ENCODE measurements at places on chromosomes 6 and 20.

DNA sequence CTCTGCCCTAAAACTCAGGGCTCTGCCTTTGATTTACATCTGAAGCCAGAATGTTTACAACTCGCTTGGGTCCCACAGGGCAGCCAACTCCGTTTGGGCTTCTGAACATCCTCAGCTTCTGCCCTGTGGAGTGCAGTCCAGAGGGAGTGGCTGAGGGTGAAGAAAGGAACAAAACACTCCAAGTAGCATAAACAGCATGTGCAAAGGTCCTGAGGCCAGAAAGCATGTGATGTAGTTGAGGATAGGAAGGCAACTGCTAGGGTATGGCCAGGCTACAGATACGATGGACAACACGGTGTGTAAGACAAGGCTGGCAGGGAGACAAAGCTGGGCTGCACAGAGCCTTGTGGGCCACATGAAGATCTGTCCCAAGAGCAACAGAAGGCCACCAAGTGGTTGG, 12.5 kb downstream of the JAG1 start:
- no peak for DNase-seq

DNA sequence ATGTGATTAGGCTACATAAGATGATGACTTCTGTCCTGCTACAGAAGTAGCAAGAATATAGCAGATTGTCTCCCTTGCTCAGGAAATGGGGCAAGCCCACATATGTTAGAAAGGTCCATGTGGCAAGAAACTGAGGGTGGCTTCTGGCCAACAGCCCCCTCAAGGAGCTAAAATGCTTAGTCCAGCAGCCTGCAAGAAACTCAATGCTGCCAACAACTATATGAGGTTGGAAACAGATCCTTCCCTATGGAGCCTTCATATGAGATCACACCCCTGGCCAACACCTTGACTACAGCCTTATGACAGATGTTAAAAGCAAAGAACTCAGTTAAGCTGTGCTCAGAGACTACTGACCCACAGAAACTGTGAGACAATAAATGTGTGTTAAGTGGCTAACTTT, 22.1 kb downstream of the PTPRT start:
- DNase-seq, result no peak

GRCh38 chr6:124977067-124977908, 15.1 kb downstream of the RNF217 start:
- no peak for DNase-seq

- DNase-seq, result no peak
Observed at GRCh38 chr6:98014442-98015201, 731.6 kb upstream of the MMS22L start.

DNA sequence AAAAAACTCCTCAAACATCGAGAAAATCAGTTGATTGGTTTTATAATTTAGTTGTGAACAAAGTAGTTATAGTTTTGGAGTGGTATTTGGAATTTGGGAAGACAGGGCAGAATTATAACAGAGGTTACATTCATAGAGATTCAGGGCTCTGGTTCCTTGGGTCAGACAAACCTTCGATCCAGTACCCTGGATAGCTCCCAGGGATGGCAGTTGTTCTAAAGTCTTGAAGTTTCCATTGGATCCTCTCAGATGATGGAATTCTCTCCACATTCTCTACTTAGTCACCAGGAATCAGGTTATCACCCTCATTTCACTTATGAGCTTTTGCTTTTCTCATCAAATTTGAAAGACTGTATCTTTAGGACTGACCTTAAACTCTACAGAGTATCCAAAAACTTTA, 285.1 kb downstream of the CENPW start:
- DNase-seq, result no peak

GRCh38 chr20:46230801-46231282, 77.5 kb downstream of the CDH22 start:
- no peak for DNase-seq

DNA sequence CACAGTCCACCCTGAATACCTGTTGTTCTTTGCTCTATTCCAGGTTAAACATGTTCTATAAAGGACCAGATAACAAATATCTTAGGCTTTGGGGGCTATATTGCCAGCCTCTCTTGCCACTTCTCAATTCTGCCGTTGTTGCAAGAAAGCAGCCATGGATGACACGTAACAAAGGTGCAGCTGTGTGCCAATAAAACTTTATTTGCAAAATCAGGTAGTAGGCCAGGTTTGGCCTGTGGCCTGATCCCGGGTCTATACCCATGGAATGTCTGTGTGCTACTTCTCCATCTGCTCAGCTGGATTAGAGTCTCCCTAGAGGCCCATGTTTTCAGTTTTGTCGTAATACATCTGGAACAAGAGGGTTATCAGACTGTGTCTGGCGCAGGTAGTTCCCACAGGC, 175.3 kb upstream of the KCNG1 start:
- DNase-seq, result no peak

GRCh38 chr20:58889334-58889760, 36.8 kb downstream of the GNAS start:
- DNase-seq, result no peak

DNA sequence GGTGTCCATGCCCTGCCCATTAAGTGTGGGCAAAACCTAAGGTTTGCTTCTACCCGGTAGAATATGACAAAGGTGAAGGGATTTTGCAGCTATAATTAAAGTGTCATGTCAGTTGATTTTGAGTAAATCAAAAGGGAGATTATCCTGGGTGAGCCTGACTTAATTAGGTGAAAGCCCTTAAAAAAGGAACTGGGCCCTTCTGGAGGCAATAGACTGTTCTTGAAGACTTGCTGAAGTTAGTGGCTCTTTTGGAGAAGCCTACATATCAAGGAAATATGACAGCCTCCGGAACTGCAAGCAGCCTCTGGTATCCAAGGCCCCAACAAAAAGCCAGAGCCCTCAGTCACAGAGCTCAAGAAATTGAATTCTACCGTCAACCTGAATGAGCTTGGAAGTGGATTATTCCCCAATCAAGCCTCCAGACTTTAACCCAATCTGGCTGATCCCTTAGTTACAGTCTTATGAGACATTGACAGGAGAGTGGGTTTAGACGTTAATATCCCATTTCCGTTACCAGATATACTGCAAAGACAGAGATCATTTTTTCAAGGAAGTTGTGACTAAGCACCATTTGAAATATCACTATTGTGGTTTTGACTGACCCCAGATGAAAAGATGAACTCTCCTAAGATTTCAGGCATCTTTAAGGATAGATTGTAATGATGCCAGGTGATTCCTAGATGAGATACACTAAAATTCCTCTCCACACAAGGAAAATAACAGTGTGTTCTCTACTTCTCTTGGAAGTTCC, 303.4 kb downstream of the PLCB1 start:
- DNase-seq, result no peak

DNA sequence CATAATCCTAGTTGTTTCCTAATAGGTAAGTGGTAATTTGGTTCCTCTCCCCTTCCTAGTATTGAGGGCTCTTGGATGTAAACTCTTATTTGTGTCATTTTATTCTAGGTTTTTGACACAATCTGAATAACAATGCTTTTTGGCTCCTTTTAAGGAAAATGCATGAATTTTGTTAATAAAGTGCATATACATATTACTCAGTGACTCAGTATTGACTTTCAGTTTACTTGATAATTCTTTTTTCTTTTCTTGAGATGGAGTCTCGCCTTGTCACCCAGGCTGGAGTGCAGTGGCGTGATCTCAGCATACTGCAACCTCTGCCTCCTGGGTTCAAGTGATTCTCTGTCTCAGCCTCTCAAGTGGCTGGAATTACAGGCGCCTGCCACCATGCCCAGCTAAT, 19.1 kb downstream of the ITCH start:
- no peak for DNase-seq

GRCh38 chr6:18117136-18117535, 5.3 kb downstream of the NHLRC1 start:
- DNase-seq, result no peak

DNA sequence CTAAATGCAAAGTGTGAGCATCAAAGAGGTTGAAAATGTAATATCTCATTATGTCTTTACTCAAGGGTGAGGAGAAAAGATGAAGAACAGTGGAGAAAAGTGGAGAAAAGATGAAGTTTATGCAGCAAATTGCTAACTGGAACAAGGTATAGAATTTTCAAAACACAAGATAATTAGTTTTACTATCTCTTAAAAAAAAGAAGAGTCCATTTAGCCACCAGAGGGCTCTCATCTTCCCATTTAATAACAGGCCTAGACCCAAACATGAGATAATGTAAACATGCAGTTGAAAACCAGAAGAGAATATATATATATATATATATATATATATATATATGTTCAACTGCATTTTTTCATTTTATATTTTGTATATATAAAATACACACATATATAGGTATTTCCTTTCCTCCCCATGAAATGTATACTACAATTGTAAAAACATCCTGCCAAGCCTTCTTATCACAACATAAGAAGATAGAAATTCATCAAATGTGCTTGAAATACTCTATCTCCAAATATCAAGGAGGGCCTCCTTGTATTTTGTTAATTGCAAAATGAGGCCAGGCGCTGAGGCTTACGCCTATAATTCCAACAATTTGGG, 78.4 kb downstream of the ADTRP start:
- DNase-seq, result no peak

- DNase-seq, result peak; percentile 65
Observed at GRCh38 chr6:2641044-2641725, 109.5 kb downstream of the MYLK4 start.

- no peak for DNase-seq
Observed at GRCh38 chr6:132570221-132570777, at the start of gene TAAR6. Gene TAAR6 (plus strand): TSS chr6:132570322. CDS start chr6:132570322, 0 bp downstream.

- DNase-seq, result no peak
Observed at GRCh38 chr6:136249336-136249735, 775 bp downstream of the MTFR2 start.

DNA sequence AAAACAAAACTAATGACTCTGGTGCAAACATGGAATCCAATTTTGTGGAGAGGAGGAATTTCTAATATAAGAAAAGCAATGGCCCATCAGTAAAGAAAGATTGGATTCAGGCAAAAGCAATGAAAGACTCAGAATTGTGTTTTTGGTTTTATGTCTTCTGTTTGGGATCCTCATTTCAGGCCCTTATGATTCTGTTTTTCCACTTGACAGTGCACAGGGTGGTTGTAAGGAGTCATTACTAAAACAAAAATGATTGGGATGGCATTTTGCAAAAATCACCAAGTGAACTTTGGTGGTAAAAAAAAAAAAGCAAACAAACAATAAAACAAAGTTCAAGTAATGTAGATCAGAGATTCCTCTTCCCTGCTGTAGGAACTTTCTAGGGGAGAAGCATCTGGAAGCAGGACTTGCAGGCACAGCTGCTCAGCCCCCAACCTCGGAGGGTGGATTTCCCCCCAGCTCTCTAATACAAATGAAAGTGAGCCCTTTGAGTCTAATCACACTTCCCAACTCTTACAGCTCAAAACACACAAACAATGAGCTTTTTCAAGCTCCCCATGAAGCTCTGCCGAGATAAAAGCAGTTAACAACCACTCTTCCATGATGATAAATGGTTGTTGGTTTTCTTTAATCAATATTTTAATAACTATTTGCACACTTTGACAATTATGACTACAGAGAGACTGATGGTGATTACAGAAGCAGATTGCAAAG, 177.7 kb downstream of the ZDHHC14 start:
- DNase-seq, result no peak
